NCI-H1105 treated with DMSO at 0.1 percent for 48 hours (cell line): ENCODE measurements at places on chromosomes 7 and 10.

- DNase-seq: no peak
Observed at GRCh38 chr7:22709857-22710256, 17.1 kb upstream of the IL6 start.

- no peak for DNase-seq
Observed at GRCh38 chr7:153523320-153524015, 528.7 kb upstream of the DPP6 start.

- no peak for DNase-seq
Observed at GRCh38 chr10:84822931-84823630, 494.7 kb downstream of the CCSER2 start.

- DNase-seq: no peak
Observed at GRCh38 chr7:143426479-143427142, 16.6 kb upstream of the TAS2R60 start.

GRCh38 chr10:28954211-28954610 lies 276.9 kb downstream of the BAMBI start:
- no peak for DNase-seq

GRCh38 chr10:88932539-88933256 lies 19.9 kb downstream of the ACTA2 start:
- DNase-seq: peak; percentile 71

DNA sequence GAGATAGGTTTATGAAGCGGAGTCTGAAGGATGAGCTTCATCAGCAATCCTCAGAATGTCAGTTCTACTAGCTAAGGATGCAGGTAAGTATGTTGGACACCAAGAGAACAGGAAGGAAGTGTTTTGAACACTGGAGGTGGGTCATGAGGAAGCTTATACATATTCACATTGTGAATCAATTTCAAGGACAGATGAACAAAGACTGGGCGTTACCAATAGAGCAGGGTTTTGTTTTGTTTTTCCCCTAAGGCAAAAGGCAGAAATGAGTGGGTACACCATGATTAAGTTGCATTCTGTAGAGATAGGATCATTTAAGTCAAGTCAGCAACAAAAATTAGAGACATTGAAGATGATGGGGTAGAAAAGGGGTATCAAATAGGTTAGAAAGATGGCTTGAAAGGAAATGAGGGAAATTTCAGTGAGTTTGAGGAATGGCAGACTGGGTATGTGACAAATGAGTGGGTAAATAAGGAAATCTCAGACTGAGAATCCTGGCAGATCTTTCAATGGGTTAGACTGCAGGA lies 51.7 kb downstream of the MEST start:
- DNase-seq: no peak

DNA sequence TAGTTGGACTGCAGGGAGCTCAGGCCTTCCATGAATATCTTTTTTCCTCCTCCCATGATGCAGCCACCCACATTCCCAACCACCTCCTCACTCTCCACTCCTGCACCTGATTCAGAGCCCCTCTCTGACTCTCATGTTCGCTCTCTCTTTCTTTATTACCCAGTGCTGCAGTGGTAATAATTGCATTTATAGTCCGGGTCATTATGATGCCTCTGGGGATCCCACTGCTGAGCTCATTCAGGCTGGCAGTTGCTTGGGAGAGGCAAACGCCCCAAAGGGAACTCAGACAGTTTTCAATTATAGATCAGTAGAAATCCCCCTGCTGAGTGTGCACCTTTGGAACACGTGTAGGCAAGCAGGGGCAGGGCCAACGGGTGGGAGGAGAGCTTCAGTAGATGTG lies 953.0 kb downstream of the GRID1 start:
- DNase-seq: no peak

DNA sequence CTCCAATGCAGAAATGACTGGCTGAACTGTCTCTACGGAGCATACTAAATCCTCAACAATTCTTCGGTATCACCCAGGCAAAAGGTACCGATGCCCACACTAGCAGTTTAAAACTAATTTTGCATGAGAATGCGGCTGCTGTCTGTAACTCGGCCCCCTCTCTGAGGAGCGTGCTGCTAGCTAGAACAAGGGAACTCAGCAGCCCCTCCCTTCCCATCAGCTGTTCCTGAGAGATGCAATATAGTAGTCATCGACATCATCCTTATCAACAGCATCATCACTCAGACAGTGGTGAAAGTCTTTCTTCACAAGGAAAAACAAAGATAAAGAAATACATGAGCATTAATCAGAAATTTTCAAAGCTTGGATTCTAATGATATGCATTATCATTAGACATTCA lies 189.1 kb upstream of the FRMD4A start:
- DNase-seq: no peak

GRCh38 chr10:118246332-118247295 lies 95.5 kb downstream of the FAM204A start:
- peak; percentile 69 for DNase-seq

DNA sequence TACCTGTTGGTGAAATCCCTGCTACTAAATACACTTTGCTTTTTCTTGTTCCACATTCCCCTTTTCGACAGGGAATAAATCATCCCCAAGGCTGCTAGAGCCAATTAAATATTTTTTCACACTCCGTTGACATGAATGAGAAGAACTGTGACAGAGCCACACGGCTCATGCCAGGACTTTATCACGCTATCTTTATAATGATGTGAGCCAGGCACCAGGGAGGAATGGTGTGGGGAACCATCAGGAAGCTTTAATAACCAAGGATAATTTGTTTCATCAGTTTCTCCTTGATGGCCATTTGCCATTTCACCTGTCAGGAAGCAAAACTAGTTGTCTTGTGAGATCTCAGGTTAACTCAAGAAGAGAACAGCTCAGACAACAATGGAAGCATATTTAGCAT lies 193.0 kb upstream of the C7orf33 start:
- peak; percentile 4 for DNase-seq

- no peak for DNase-seq
Observed at GRCh38 chr10:1658658-1659057, 78.7 kb downstream of the ADARB2 start.

DNA sequence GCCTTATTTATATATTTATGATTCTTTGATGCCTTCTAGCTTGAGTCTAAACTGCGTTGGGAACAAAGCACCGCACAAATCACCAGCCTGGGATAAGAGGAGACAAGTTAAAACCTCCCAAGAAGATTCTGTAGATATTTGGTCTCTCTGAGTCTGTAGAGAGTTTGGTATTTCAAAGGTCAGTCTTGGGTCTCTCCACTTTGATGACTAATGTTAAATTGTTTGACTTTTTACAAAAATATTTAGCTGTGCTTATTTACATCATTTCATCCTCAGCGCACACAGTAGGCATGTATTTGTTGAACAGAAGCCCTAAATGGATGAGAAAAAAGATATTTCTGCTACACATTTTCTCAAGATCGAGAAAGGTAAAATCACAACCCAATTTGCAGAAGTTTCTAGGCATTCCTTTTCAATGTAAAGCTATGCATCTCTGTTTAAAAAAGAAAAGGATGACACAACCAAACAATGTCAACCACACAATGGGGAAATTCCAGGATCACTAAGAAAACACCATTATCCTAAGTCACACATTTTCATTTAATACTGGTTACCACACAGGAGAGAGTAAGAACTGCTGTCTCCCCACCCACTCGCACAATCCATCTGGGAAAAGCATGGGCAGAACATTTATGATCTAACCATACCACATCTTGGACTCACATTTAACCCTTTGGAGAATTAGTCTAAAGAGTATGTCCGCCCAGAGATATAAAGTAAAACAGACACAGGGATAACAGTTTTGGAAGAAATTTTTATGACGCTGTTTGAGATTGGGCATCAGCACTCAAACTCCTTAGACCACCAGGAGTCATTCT lies 4.4 kb downstream of the CDK6 start:
- no peak for DNase-seq

DNA sequence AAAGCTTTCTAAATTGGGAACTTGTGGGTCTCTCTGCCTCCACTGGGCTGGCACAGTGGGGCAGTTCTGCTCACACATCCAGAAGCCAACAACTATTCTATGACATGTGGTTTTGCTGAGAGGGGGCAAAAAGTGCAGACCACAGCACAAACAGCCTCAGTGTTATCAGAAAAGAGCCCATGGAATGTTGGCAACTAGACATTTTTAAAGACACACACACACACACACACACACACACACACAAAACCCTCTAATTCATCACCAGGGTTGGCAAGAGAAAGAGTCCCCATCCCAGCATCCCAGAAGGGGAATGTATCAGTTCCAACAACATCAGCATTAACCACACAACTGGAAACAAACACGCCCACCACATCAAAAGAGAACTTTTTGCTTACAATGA lies 117.1 kb downstream of the FGFR2 start:
- DNase-seq: no peak

GRCh38 chr7:121053219-121053618 lies 64.7 kb downstream of the CPED1 start:
- DNase-seq: no peak

DNA sequence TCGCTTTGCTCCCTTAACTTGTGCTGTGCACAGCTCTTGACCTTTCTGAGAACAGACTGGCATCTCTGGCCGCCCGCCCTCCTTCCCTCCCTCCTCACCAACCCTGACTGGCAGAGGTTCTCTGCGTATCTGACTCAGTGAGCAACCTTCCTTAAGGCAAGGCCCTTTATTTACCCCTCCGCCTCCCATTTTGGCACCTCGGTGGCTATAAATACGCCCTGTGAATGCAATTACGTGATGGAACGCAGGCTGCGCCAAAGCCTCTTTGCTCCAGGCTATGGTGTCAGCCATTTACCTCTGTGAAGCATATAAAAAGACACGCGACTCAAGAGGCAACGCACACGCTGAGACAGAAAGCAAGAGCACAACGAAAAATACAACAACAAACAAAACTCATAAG lies 764.3 kb downstream of the SUGCT start:
- no peak for DNase-seq

DNA sequence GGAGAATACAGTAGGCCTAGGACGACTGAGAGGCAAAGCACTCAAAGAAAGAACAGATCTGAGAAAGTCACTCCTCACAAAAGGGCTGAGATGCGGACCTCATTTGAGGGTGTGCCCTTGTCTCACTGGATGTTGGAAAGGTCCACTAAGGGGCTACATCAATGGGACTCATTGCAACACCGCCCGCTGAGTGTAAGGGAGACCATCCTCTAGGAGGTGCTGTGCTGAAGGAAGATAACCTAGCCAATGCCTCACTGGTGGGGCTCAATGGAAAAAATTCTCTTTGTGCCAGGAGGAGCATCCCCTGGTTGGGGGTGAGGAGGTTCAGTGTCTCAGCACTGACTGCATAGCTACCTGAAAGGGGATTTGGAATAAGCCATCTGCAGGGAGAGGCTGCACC lies 758.7 kb upstream of the CELF2 start:
- no peak for DNase-seq

- no peak for DNase-seq
Observed at GRCh38 chr7:91324663-91325062, 60.4 kb downstream of the FZD1 start.

DNA sequence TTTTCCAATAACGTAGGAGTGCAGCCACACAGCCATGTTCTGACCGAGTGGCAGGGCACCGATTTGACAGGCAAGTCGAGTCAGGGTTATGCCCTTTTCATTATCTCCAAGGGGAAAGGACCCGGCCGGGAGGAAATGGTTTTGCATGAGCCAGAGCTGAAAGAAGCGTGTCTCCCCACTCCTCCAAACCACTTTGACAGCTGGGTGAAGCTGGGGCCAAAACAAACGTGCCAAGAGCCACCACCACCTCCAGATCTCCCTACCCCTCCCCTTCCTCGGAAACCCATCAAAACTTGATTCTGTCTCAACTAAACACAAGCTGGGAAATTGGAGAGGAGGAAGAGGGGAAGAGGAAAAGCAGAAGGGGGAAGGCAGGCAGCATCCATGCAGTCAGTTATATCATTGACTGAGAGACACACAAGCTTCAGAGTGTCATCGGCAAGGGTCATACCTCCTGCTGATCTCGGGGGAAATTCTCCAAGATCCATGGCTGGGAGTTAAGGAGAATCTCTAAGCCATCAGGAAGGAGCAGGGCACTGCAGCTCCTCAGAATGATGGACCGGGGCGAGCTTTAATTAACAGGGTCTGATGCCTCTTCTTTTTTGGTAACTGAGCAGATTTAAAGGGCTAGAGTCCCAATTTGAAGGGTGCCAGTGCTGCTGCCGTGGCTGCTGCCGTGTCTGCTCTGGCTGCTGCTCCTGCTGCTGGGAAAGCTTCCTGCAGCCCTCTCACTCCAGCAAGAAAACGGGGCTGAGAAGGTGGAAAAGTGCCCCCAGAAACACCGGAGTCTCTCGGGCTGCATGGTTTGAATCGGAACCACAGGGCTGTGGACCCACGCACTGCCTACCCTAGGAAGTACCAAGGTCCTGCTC lies 34.7 kb upstream of the CALN1 start:
- no peak for DNase-seq

GRCh38 chr7:81506609-81507008 lies 263.2 kb downstream of the HGF start:
- no peak for DNase-seq

GRCh38 chr7:55019691-55020465 lies 1.1 kb downstream of the EGFR start:
- peak; percentile 23 for DNase-seq

DNA sequence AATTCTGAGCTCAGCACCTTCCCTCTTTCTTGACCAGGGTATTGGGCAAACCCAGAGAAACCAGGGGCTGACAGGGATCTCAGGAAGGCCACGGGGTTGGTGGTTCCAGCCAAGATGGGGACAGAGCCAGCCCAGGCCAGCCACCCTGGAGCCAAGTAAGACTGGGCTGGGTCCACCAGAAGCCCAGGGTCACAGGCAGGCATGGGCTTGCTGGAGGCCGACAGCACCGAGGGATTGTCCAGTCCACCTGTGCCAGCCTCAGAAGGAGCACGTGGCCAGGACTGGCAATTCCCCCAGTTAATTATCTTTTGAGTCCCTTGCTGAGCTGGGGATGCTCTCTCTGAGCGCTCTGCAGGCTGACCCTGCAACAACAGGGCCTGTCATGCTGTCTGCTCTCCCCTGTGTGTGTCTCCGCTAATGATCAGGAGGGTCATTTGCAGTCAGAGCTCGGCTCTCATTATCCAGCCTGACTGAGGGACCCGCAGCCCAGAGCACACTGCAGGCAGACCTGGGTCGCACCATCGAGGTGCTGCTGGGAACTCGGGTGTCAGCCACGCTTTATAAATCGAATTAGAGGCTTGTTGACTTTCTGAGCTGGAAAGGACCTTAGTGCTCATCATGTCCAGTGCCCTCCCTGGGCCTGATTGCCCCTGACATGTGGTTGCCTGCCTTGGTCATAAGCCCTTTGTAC lies 69.5 kb upstream of the PPIF start:
- DNase-seq: no peak

GRCh38 chr10:49207113-49207512 lies 18.9 kb upstream of the TMEM273 start:
- no peak for DNase-seq

DNA sequence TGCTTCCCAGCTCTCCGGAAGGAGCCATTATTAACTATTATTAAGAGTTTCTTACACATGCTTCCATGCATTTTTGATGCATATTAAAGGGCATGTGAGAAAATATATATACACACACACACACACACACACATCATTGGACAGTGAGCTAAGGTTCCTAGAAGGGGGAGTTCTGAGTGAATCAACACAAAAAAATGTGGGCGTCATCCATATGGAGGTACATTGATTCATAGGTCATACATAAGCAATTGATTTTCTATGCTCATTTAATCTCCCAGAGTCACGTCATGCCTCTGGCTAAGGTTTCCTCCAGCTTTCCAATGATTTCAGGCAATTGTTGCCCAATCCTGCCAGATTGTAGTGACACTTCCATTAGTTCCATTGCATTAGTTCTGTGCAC lies 269.4 kb downstream of the DNAJB9 start:
- no peak for DNase-seq
